GM13976 (cell line): ENCODE measurements at places on chromosomes 4 and X.
A peak's percentile ranks its signal among the peaks of the same experiment; 100 is the strongest.

DNA sequence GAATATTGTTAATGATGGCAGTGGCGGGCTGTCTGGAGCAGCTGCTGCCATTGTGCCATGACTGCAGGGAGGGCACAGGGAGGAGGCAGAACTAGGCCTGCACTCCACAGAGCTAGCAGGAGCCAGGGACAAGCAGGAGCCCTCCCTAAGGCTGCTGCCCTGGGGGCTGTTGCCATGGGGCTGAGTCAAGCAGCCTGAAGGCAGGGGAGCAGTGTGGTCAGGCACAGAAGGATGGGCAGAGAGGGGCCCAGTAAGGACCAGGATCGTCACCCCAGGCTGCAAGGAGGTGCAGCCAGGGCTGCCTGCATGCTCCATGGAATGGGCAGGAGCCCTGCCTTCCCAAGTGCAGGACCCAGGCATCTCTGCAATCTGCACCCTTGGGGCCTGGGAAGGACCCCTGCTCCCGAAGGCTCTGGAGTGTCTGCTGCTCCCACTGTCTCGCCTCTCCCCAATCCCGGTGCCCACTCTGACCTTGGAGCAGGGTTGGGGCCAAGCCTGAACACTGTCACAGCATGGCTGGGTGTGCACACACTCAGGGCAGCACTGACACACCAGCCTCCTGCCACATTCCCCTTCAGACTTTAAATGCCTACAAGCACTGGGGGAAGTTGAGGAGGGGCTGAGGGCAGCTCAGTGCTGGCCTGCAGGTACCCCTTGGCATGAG lies 98.3 kb upstream of the GALNTL6 start:
- DNase-seq: no peak

GRCh38 chr4:8592366-8593263 lies at the start of gene CPZ:
Gene CPZ, plus strand, starts transcription at chr4:8592765. Its CDS starts 69 bp downstream, at chr4:8592834.
- DNase-seq: no peak

- DNase-seq: no peak
Measured at GRCh38 chr4:130747842-130748241, 1651.9 kb downstream of the C4orf33 start.

GRCh38 chrX:98654565-98654964 lies 1755.5 kb downstream of the PCDH19 start:
- DNase-seq: no peak

DNA sequence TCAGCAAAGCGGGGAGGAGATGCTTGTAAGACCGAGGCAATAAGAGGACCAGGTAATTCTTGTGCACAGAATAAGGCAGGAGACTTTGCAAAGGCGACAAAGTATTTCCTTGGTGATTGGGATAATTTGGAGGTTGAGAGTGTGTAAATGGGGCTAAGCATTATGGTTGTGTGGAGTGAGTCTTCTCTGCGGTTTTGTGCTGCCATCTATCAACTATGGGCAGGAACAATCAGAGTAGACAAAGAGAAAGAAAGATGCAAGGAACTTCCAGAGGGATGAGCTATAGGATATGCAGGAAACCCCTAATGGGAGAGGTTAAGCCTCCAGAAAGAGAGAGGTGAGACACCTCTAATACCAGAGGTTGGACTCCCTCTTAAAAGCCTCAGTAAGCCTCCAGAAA lies 339.8 kb downstream of the PAPSS1 start:
- no peak for DNase-seq

- no peak for DNase-seq
Measured at GRCh38 chr4:81698538-81699296, 227.0 kb upstream of the RASGEF1B start.

GRCh38 chr4:52247941-52248340 lies 196.8 kb downstream of the SPATA18 start:
- no peak for DNase-seq

DNA sequence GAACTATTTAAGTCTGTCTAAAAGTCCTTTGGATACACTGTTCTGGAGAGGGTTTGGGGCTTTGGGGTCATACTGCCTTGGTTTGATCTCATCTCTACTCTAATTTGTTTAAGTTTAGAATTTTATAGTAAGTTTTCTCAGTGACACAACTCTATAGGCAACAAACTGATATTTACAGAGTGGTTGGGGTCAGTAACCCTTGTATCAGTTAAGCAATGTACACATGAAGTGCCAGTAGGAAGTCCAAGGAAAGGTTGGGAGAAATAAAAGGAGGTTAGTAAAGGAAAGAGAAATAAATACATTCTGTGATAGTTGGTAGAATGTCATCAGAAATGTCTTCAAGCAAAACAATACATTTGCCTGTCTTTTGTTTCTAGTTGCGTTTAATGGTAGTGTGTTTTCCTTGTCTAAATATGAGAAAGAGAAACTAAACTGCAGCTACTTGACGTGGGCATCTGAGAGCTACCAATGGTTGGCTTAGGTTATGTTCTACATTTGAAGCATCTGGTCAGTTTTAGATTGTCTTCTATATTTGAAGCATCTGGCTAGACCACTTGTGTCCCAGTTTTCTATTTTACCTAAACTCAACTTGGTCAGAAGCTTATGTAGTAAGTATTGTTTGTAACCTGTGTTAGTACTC lies 6.9 kb downstream of the ATP7A start:
- DNase-seq: no peak

DNA sequence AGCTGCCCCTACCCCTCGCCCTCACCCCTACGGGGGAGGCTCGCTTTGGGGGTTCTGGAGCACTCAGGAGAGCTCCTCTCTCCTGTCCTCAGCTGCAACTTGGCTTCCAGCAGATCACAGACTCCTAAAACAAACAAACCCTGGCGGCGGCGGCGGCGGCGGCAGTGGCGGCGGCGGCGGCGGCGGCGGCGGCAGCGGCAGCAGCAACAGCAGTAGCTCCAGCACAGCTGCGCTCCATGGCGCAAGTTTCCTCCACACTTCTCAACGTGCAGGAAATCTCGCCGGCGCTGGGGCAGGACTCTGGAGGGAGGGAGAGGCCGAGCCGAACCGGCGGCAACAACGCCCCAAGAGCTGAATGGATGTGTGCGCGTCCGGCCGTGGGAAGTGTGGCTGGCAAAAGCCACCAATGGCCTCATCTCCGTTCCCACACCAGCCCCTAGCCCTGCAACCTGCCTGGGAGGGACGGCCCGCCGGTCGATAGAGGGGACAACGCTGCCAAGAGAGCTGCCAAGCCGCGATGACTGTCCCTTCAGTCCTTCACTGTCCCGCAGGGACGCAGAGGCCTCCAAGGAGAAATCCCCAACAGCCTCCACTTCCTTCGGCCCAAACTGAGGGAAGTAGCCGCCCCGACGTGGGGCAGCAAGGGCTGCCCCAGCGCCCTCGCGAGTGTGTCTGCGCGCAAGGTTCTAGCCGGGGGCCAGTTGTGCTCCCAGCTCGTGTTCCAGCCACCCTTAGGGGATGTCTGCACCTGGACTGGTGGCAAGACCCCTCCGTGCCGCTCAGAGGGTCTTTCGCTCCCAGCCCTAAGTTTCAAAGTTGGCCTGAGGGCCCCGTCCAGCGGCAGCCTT lies 775 bp downstream of the SHROOM4 start:
- DNase-seq: peak; percentile 13

GRCh38 chr4:164542431-164542830 lies 211.5 kb upstream of the SMIM31 start:
- DNase-seq: no peak

GRCh38 chr4:67365661-67366245 lies 179.6 kb downstream of the CENPC start:
- no peak for DNase-seq

- DNase-seq: no peak
Measured at GRCh38 chr4:159252491-159252890, 149.6 kb downstream of the RAPGEF2 start.

DNA sequence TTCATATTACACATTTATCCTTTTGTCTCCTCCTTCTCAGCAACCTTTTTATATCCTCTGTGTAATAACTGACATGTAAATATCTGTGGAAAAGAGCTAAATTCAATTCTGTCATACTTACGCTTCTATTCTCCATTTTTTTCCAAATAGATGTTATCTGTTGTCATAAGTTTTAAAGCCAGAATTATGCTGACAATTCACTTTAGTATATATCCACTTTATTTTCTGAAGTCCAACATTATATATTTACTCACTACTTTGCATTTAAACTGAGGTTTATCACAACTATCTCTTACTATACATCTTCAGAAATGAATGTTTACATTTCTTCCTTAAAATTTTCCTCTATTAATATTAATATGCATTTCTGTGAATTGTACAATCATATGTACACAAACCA lies 247.9 kb upstream of the PCDH10 start:
- no peak for DNase-seq

DNA sequence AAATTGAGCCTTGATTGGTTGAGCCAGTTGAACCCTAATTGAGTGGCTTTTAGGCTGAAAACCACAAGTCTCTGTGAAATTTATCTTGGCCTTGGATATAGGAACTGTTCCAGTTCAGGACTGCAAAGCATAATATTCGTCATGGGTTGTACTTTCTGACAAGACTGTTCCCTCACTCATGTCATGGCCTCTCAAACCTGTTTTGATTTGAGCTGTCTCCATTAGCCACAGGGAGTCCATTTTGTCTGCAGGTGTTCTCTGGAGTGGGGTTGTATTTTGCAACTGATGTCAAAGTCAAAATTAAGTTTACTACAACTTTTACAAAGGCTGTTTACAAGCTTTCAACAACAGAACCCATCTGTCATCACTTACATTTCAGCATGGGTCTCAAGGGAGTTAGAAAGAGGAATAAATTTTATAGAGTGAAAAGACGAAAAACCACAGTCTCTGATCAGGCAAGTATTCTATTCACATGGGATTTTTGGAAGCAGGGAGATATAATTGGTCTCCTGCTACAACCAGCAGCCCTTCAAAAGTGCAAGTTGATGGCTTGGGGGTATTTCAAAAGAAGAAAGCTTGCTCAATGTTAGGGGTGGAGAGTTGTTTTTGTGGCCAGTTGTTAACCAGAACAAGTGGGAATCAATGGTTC lies 1716.3 kb downstream of the C4orf33 start:
- no peak for DNase-seq

GRCh38 chrX:111492085-111492484 lies 19.4 kb upstream of the SERTM2 start:
- DNase-seq: no peak

GRCh38 chr4:1613099-1613495 lies 71.0 kb downstream of the FAM53A start:
- no peak for DNase-seq

DNA sequence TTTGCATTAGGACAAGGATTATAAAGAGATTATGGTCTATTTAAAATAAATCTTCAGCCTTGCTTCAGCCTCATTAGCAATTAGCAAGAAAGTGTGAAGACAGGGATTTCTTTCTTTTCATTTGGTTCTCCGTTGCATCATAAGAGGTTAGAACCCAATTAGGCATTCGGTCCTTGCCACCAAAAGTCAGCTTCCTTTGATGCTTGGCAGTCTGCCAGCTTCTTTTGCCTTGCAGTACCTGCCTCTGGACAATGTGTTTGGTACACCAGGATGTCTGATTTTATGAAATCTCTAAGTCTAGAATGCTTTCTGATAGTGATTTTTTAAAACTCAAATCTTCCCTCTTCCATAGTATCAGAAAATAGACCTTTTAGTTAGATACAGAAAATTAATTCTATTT lies 12.4 kb downstream of the SMIM20 start:
- DNase-seq: no peak

DNA sequence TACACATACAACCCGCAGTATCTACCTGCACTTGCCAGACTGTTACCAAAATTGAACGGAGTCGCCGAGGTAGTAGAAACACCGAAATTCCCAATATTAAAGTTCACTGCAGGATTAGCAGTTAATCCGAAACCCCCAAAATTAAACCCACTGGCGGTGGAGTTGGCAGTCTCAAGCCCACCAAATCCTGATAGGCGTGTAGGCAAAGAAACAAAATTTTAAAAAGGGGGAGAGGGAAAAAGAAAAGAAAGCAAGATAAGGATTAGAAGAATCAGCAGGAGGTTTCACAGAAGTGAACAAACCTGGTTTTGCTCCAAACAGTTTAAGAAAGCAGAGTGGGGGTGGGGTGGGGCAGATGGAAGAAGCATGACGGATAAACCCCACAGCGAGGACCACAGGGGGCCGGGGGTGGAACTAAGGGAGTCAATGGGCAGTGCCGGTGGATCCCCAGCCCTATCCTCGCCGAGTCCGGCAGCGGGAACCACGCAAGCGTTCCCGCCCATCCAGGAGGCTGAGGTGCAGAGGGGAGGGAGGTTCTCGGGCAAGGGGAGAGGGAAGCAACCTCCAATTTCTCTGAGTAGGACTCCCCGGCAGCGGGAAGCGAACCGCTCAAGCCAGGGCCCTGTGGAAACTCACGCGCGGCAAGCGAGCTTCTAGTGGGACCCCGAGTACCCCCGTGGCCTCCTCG lies 599 bp downstream of the NUP54 start:
- DNase-seq: peak; percentile 75

DNA sequence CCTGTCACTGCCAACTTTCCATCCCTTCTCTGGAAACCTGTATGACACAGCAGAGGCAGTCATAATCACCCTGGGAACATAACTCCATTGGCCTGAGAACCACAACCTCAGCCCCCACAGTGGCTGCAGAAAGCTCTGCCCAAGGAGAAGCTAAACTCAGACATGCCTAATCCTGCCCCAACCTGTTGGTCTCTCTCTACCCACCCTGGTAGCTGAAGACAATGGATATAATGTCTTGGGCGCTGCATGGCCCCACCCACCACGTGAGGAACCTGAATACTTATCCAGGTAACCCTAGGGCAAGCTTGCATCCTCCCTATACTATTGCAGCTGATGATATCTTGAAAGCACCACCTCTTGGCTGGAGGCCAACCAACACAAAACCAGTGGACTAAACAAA lies 225.2 kb downstream of the TEX13C start:
- DNase-seq: no peak

DNA sequence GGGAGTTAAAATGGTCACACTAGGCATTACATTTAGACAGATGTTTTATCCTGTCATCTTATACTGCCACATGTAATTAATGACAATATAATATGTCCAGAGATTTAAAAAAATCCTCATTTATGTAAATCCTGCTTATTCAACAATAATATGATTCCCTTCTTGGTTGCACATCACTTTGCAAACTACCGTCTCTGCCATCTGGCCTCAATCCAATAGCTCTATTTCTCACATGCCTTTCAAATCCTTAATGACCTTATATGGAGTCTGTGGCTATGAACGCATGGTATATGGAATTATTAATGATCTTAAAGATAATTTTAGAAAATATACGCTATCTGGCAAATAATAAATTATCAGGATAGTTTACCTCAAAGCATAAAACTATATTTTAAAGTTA lies 144.5 kb downstream of the NPNT start:
- DNase-seq: no peak

GRCh38 chrX:133697656-133698055 lies 282.4 kb upstream of the GPC4 start:
- no peak for DNase-seq

DNA sequence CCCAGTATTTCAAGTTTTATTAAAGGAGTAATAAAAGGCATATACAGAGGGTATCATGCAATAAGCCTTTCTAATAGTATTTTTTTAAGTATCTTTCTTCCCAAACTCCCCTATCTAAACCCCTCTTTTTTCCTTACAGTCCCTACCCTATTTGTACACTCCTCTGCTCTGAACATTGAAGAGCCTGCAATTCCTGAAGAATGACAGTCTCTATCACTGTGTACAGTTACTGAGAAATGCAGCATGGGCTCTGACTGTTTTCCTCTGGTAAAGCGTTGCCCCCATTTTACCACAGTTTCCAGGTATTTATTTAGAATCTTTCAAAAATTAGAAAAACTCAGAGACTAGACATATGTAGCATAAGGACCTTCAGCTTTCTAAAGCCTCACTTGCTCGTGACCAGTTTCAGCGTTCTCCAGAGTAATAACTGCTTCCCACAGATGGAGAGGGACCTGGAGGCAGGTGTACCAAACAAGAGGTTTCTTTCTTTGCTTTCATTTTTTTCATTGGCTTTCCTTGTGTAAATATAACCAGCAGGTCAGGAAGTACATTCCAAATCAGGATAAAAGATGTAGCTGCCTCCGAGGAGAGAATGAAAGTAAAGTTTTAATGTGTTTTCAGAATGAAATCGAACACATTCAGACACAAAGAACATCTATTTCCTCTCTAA lies 230.8 kb downstream of the CFAP299 start:
- no peak for DNase-seq
